ENCODE measurements at places on chromosomes 16 and 17. TPM values are rescaled to one million over a fixed set of nuclear protein-coding genes. Genes with fewer than 3 reads are reported as not detected.

DNA sequence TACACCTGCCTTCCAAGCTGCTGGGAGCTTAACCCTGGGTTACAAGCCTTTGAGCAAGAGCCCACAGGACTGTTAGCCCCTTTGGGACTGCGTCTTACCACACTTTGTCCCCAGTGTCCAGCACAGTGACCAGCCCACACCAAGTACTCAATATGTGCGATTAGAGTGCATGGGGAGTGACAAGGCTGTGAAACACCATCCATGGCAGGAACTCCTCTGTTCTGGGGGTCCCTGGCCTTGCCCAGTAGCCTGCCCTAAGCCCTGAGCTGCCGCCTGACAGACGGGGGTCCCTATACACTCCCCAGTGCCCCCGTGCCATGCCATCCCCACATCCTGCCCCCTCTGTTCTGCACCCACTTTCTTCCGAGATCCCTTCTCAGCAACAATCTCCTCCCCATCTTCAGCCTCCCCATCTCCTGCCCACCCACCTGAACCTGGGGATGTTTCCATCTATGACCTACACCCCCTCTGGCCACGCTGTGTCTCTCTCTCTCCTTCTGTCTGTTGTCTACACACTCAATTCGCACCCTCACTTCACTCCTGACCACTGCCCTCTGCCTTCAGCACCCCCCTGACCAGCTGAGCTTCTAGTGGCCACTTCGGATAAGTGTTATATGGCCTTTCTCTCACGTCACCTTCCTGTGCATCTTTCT is 112.9 kb upstream of the SMURF2 start:
- DNase-seq, result no peak

DNA sequence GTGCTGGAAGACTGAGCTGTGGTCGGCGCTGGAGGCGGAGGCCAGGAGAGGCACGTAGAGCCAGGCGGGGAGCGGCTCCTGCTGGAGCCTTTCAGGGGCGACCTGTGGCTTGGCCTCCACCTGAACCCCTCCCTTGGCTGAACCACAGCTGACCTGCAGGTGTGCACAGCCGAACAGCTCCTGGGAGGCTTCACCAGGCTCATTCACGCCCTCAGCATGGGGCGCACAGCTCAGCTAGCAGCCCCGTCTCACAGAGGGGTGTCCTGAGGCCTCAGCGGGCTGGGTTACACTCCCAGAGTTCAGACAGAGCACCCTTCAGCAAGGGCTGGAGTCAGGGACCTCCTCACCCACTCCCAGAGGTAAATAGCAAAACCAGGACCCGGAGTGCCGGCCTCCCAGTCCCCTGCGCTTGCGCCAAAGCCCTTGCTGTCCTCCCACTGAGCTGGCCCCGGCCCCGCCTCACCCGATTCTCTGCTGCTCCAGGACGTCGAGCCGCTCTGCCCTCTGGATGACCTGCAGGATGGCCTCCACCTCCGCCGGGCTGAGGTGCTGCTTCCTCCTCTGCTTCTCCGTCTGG is 31.7 kb downstream of the RPH3AL start:
- DNase-seq, result peak; percentile 77

DNA sequence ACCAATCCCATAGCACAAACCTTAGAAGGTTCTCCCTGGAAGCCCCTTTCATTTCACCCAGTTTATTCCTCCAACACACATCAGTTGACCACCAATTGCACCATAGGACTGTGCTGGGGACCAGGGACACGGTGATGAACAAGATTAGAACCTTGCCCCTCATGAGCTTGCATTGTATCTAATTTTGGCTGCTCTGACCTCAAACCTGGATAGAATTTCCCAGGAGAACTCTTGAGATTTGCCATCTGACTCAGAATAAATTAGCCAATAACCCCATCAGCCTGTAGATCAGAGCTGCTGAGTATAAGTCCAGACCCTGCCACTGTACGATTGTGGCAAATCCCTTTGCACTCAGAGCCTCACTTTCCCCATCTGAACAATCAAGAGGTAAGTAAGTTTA is 52.1 kb downstream of the CDH11 start:
- no peak for DNase-seq

Gene AKTIP
- 50.6 TPM for total RNA-seq

Gene CA10
- total RNA-seq, result not detected

Gene CHD9NB
- total RNA-seq, result 0.88 TPM

Gene UMOD
- not detected for total RNA-seq

Measured in aorta (tissue), 5 donors.